ENCODE measurements at places on chromosomes 2 and 18.

DNA sequence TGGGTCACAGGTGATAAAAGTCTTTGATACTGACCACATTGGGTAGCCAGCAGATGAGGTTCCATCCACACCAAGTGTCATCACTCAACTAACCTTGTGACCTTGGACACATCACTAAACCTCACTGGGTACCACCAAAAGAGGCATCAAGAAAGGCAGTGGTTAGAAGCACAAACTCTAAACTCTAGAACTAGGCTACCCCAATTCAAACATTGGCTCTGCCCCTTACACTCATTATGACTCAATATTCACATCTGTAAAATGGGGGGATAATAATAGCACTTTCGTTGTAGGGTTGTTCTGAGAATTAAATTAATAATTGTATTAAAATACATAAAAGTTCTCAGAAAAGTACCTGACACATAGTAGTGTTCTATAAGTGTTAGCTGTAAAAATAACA, 15.8 kb upstream of the SMAD7 start:
- no peak for DNase-seq

- DNase-seq: no peak
Measured at GRCh38 chr2:164903951-164904350, 51.4 kb downstream of the SLC38A11 start.

DNA sequence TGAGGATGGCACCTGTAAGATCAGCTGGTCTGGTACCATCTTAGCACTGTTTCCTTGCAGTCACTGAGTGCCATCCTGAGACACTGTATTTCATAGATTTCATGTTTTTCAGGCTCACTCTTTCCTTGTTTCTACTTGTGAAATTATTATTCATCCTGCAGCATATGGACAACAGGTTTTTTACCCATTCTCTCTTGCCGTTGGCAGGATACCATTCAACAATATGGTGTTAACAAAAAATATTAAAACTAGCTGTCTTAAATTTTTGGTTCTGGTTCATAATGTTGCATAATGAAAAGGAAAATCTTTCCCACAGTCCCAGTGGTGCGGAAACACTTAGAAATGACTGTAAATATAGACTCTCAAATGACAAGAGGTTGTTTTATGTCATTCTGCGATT, 23.1 kb upstream of the ATG16L1 start:
- no peak for DNase-seq

DNA sequence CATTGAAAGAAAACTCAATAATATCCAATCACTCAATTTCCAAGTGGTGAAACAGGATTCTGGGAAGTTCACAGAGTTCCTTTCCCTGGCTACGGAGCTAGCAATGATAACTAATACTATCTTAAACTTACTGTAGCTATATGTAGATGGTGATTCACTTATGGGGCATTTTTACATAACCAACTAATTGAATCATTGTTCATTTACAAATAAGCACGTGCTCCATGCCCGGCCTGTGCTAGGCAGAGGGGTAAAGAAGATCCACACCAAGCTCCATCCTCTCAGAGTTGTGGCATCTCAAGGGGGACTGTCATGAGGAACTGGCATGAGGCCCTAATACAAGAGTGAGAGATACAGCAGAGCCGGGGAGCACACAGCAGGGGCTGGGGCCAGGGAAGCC, 176.3 kb downstream of the ANKRD30B start:
- DNase-seq: no peak

DNA sequence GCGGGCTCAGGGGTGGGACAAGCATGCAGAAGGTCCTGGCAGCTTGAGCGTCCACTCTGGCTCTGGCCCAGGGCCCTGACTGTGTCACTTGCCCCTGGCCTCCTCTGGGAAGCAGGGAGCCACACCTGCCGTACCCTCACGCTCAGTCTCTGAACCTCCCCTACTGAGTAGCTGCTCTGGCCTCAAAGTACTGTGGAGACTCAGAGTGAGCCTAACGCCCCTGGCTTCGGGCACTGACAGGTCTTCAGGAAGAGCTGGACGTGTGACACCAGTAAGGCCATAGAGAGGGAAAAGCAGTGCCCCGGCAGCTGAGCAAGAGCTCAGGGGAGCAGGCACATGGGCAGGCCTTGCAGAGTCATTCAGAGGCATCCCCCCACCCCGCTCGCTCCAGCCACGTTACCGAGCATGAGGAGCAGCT, 73.3 kb downstream of the SFXN5 start:
- no peak for DNase-seq

GRCh38 chr2:144320491-144320890, 199.4 kb downstream of the ZEB2 start:
- no peak for DNase-seq

DNA sequence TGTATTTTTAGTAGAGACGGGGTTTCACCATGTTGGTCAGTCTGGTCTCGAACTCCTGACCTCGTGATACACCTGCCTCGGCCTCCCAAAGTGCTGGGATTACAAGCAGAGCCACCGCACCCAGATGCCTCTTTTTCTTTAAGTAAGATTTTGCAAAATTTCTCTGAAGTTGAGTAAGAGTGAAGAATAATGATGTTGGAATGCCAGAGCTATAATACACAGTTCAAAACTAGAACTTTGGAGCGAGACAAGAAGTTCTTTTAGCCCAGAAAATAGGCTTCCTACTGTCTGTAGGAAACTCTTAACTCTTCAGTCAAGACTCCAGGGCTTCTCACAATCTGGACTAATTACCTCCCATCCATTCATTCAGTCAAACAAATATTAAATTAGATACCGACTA, 51.4 kb downstream of the MARCHF4 start:
- DNase-seq: no peak

DNA sequence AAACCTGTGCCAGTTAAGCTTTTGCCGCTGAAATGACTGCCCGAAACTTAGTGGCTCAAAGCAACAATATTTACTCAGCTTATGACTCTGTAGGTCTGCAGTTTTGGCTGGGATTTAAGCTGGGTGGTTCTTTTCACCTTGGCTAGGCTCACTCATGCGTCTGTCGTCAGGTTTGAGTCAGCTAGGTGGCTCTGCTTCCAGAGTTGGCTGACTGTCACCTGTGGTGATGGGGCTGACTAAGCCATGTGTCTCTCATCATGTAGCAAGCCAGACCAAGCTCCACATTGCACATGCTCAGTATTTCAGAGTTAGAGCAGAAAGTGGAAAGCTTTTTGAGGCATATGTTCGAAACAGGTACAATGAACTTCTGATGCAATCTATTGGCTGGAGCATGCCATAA, 354.8 kb downstream of the MEIS1 start:
- DNase-seq: no peak

DNA sequence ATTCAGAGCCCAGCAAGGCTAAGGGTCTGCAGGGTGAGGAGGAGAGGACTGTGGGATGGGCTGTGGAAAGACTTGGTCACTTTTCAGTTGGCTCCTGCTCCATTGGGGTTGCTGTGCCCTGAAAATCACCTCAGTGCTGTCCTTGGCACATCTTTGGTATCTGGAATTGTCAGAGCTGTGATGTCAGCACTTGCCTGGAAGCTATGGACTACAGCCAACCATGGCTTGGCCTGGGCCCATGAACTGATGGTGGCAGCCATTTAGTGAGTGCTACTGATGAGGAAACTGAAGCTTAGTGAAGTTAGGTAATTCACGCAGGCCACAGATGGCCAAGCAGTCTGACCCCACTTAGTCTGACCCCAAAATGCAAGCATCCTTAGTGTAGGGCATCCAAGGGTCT, 121.8 kb upstream of the SERPINE2 start:
- DNase-seq: no peak

DNA sequence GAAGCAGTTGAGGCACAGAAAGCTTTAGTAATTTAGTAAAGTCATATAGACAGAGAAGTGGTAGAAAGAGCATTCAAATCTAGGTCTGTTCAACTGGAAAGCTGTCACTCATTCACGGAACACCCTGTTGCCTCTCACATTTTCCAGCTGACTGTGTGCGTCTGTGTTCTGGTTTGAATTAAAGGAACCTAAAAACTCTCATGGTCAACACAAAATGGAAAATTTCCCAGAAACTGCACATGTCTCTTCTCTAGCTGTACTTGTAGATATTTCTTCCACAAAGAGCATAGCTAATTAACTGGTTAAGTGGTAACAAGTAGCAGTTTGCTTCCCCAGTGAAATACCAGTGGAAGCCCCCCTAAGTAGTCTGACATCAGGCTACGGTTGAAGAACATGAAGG, 390.8 kb downstream of the TGIF1 start:
- no peak for DNase-seq

- no peak for DNase-seq
Measured at GRCh38 chr2:217964275-217965161, 38.3 kb downstream of the TNS1 start.

- no peak for DNase-seq
Measured at GRCh38 chr2:156480376-156480775, 44.2 kb downstream of the GPD2 start.

GRCh38 chr2:105821428-105822125, 76.9 kb downstream of the NCK2 start:
- DNase-seq: no peak

DNA sequence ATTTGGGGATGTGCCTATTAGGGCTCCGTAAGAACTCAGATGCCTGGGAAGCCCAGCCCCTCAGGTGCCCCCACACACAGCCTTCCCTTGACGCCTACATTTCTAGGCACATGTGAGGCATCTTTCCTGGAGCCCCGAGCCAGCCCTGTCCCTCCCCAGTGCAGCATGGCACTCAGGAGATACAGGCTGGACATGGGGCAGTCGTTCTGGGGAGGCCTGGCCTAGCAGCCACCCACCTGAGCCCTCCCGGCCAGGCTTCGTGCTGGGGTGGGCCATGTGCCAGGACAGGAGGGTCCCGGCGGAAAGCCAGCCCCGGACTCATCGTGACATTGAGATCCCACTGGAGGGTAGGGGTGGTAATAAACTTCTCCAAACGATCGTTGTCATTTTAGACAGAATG, 15.2 kb downstream of the BOK start:
- DNase-seq: no peak

DNA sequence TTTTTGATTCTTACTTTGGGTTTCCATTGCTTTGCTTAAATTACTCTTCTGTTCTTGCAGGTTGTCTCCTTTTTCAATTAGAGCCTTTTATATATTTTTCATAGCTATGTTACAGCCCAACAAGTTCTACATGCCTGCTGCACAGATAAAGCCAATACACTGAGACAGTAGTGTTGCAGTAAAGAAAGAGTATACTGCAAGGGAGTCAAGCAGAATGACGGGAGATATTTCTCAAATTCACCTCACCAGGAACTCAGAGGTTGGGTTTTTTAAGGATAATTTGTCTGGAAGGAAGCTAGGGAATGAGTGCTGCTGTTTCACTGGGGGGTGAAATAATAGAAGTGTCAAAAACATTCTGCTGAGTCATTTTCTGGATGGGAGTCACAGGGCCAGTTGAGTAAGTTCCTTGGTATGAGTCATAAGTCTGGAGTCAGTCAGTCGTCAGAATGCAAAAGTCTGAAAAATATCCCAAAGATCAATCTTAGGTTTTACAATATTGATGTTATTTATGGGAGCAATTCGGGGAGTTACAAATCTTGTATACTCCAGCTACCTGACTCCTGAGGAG, 193.0 kb upstream of the RGPD4 start:
- DNase-seq: no peak

GRCh38 chr18:77405096-77405495, 155.4 kb downstream of the GALR1 start:
- no peak for DNase-seq

DNA sequence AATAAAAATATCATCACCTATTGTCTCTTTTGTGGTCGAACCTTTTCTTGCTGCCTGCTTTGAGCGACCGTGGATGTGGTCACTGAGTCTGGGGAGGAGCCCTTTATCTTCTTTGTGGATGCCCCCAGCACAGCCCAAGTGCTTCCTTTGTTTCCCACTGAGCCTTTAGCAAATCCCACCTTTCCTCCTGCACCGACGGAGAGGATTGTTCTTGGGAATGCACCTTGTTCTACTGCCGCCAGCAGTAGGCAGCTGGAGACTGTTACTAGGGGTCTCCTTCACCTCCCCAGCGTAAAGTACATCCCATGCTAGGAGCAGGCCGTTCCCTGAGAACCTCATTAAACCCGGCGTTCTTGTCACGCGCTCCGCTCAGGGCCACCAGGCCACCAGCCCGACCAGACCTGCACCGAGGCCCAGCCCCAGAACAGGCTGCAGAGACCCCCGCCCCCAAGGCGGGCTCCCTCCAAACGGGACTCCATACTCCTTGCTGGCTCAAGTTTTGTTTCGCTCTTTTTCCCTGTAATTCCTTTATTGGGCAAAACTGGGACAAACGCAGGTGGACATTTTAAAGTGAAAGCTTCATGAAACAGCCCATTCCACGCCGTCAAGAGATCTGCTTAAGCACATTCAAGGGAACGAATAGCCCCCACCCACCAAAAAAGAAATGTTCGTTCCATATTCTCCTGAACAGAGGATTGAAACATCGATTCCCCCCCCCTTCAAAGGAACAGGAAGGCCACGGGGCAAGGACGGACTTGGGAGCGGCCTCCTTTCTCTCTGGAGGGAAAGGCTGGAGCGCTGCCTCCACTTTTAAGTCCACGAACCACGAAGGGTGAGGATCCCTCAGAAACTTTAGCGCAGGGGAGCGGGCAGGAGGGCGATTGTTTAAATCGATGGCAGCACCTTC, 1.1 kb upstream of the MAT2A start:
- DNase-seq: no peak

All from GM12892 (cell line).